IPS-NIHi11 (cell line): ENCODE measurements at places on chromosomes 2 and 18.

DNA sequence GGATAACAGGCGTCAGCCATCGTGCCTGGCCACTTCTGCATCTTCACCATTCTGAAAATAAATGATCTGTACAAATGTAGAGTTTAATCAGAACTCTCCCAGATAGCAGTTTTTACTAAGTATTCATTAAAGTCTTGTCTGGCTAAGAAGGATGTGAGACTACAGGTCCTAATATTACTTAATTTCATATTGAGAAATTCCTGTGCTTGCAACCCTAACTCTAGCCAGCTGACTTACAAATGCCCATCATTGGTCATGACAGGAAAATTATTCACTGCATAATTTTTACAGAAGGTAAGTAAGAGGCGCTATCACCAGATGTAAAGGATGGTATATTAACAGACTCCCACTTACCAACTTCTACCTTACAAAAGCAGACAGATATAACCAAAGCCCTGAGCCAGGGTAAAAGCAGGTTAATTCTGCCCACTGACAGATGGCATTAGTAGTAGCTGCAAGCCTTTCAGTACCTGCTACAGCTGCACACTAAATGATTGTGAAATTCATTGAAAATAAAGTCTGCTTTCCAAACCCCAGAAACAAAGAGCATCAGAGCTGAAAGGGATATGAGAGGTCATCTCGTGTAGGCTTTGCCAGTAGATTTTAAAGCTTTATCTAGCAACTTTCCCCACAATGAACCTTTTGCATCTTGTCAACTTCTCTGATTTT lies 271.3 kb upstream of the STON1 start:
- DNase-seq: no peak

GRCh38 chr2:53739032-53739431 lies 28.6 kb upstream of the CHAC2 start:
- DNase-seq: no peak

DNA sequence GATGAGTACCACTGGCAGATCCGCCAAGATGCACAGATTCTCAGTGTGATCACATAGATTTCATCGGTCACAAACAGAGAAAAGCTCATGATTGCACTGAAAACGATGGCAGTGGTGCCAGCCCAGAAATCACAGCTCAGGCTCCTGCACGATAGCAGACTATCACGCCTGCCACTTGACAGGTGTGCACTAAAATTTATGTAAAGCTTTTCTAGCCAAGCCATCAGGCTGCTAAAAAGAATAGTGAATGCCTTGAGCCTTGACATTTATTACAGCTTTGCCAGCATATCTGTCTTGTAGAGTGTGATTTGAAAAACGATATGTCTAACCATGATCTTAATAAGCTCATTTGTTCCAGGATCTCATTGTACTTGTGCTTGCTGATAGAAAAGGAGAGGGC lies 409.5 kb upstream of the CWC22 start:
- DNase-seq: no peak

- no peak for DNase-seq
These were observed 97.7 kb upstream of the ACAA2 start for GRCh38 chr18:49910986-49911385.

GRCh38 chr18:59484561-59485328 lies 125.7 kb upstream of the LMAN1 start:
- no peak for DNase-seq

DNA sequence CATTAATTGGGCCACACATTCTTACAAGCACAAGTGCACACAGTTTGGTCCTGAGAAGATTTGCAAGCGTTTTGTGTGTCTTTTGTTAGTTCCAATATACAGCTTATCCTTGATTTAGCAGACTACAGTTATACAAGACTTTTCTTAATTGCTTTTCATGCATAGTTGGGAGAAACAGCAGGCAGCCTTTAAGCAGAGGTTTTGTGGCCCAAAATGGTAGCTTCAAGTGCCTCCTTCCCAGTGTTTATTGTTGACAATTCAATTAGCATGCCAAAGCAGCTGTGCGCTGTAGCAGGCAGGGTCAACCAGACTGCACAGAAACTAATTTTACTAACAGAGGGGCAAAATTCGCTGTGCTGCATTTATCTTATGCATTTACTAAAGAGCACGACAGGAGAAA lies 47.5 kb downstream of the FRZB start:
- DNase-seq: peak; percentile 52
